ENCODE measurements at places on chromosomes 4 and X. TPM values are rescaled to one million over a fixed set of nuclear protein-coding genes. Genes with fewer than 3 reads are reported as not detected.

- DNase-seq, result peak; percentile 75
Observed at GRCh38 chr4:153142700-153143438, 61.4 kb upstream of the TRIM2 start.

- no peak for DNase-seq
Observed at GRCh38 chrX:22323541-22323940, 50.8 kb downstream of the CBLL2 start.

- DNase-seq, result no peak
Observed at GRCh38 chr4:23171976-23172375, 479.2 kb downstream of the GBA3 start.

DNA sequence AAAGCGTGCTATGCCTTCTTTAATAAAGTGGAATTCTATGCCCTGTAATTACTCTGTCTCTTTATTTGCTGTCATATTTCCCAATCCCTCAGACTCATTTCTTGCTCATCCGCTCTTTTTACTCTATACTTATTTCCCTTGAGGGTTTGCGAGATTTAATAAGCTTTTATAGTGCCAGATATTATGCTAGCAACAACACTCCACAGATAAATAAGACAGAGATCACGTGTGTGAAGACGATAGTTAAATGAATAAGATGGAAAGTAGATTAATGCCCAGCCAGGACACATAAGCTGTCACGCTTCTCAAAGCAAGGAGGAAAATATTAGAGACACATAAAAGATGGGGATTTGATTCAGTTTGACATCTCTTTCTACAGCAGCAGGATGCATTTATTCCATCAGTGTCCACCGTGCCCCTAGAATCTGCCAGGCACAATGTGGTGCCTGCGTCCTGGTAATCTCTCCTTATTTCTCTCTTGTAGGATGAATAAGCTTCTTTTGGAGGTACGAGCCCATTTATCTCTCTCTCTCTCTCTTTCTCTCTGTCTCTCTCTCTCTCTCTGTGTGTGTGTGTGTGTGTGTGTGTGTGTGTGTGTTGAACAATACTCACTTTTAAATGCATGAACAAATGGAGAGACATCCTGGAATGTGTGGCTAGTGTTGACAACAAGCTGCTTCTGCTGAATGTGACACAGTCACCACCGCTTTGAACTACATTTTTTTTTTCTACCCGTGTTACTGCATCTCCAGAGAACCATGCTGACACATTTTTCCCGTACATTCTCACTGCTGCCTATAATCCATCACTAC lies 48.2 kb downstream of the TMEM156 start:
- DNase-seq, result no peak

DNA sequence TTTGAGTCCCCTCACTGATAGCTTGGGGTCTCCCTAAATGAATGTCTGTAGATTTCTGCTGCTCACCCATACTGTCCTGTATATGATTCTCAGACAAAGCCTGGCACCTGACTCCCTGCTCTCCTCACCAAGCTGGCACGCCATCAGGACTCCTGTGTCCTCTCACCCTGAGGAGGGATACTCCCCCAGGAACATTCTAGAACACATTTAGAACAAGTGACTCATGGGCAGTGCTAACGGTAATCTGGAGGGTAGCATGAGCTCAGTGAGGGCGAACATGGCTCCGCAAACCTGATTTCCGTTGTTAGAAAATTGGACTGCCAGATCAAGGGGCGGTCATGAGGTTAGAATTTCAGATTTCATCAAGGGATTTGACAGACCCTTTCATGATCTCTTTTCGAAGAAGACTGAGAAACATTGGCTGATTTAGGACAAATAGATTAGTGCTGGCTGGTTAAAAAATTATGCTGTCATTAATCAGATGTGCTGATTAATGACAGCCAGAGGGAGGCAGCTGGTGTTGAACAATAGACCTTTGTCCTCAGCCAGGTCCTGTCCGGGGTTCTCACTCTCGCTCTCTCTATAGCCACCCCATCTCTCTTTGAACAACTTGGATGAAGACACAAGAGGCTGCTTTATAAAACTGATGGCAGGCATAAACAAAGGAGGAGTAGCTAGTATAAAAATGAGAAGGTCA lies 244.3 kb downstream of the PTTG2 start:
- no peak for DNase-seq

GRCh38 chrX:50202539-50202938 lies 1.7 kb upstream of the AKAP4 start:
- no peak for DNase-seq

GRCh38 chrX:45513042-45513441 lies 312.4 kb upstream of the DIPK2B start:
- no peak for DNase-seq

DNA sequence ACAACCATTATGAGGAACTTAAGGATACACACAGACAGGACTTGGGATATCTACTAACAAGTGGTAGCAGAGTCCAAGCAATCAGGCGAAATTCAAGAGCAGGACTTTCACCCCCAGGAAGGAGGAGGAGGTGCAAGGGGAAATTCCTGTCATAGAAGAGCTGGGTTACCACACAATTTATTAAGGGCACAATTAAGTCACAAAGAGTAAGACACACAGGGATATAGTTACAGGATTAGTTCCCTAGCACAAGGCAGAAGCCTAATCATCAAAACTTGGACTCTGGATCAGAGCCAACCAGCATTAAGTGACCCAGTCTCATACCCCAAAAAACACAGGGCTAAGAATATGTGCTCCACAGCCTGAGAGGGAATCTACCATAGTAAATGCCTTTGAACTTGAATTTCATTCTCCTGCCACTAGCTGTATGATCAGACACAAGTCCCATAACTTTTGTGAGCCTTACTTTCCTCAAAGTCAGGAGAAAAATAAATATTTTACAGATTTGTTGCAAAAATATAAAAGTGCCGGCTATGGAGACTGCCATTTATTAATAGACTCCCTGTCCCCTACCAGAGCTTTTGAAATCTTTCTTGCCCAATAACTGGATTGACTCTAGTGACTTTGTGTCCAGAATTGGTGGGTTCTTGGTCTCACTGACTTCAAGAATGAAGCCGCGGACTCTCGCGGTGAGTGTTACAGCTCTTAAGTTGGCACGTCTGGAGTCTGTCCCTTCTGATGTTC lies 87.0 kb downstream of the SYNPO2 start:
- no peak for DNase-seq

GRCh38 chrX:51494409-51494808 lies 2.0 kb downstream of the NUDT11 start:
- no peak for DNase-seq

GRCh38 chr4:106266201-106266600 lies 49.8 kb downstream of the TBCK start:
- DNase-seq, result no peak

DNA sequence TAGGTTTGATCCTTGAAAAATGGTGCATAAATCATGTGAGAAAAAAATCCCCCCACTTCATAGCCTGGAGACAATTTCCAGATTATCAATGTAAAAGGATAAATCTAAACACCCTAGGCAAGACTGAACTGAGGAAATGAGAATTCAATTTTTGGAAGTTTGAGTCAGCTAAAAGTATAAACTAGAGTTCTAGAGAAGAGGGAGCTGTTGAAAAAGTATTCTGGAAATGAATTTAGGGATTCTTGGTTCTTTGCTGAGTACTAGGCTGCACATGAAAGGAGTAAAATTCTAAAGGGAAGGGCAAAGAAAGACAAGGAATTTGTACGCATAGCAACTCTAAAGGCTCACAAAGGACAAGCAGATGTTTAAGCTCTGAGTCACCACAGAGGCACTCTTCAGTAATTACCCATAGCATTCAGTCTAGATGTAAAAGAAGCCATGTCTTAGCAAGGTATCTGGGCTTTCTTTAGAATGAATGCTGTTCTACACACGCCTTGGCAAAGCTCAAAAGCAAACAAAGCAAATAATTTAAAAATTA lies 896.5 kb downstream of the PDHA2 start:
- DNase-seq, result peak; percentile 2

DNA sequence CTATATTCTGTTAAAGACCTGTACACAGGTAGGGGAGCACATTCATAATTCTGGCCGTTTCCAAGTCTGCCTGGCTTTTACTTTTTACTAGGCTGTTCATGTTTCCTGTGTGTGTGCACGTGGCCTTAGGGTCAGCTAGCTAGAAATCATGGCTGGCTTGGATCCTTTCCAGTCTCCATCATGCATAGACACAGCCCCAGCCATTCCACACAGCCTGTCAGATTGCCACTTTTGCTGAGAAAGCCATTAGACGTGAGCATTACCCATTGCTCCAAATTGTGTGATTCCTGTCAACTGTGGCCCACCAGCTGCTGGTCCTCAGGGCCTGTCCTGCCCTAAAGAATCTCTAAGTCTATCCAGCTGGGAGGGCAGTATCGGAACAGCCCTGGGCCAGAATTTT lies 11.4 kb upstream of the SORCS2 start:
- DNase-seq, result no peak

- no peak for DNase-seq
Observed at GRCh38 chr4:78689700-78690323, 86.3 kb upstream of the BMP2K start.

DNA sequence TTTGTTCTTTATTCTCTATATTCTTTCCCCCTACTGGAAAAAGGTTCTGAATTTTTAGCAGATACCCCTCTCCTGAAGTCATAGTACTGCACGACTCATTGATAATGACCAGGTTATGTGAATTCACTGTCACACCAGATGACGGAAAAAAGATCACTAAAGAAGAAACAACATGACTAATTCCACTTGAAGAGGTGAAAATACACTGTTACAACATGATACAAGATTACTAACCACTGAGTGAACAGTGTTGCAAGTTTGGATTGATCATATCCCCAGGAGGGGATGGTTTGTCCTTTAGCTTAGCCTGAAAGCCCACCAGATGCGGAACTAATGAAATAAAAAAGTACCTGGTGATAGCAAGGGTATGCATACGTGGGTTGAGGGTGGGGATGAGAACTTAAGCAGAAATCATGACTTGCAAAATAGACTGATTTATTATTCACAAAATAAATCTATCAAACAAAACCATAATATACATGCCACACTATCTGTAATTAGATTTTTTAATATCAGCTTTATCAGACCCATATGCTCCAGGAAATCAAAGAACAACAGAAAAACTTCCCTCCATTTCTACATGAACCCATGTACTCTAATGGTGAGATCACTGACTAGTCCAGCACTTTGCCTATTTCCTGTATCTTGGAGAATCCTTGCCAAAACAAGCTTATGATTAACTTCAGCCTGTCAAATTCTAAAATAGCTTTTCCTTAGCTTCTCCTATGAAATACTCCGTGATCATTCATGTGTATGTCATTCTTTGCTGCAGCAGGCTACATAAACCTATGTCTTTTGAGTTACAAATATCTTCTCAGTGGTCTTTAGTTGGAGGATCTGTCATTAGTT lies 257.4 kb upstream of the AGA start:
- DNase-seq, result no peak

DNA sequence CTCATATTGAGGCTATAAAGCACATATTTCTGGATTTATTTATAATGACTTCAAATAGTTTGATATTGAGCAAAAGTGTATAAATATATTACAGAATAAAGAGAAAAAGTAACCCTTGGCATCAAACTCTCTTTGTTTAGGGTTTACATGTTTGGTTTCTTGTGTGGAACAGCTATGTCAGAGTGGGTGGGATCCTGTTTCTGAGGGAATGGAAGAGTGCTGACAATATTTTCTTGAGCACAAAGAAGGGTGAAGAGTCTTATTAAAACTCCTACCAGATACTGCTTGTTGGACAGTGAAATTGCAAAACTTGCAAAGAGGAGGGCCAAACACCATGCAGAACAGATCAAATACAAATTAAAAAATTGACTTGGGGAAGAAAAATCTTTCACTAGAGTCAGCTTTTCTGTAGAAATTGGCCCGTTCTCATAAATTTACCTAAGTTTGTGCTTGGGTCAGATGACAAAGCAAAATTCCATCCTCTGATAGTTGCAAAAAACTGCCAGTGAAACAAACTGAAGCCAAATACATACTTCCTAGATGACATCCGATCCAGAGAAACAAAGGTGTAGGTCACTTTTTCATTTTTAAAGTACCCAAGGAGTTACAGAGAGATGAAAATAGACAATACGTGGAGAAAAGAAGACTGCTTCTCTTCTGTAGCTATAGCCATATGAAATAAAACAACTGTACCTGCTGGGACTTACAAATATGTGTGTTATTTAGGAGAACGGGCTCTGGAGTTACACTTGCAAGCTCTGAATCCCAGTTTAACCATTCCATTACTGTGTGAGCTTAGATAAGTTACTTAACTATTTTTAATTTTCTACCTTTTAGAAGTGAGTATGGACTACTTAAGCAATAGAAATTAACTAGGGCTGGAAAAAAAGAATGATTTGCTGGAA lies 133.3 kb downstream of the MAML3 start:
- no peak for DNase-seq

GRCh38 chrX:110951472-110952269 lies 144.3 kb upstream of the PAK3 start:
- DNase-seq, result no peak

DNA sequence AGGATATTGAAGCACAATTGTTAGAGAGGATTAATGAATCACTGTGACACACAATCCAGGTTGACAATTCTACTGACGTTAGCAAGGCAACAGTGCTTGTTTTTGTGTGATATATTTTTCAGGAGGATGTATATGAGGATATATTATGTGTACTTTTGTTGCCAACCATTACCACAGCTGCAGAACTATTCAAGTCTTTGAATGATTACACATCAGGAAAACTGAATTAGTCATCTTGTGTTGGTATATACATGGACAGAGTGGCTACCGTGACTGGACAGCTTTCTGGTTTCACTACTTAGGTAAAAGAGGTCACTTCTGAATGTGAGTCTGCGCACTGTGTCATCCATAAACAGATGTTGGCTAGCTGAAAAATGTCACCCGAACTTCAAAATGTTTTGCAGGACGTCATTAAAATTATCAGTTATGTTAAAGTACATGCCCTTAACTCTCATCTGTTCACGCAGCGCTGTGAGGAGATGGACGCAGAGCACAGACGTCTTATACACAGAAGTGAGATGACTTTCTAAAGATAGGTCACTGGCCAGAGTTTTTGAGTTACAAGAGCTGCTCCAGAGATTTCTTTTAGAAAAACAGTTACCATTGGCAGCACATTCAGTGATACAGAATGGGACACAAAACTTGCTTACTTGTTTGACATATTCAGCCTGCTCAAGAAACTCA lies 69.0 kb downstream of the MRPL1 start:
- DNase-seq, result no peak

GRCh38 chr4:129474698-129475097 lies 378.7 kb downstream of the C4orf33 start:
- no peak for DNase-seq

The IL13RA2 gene
- not detected for total RNA-seq

The PAGE1 gene
- total RNA-seq, result not detected

The COMMD8 gene
- 13.5 TPM for total RNA-seq

The IL13RA1 gene
- total RNA-seq, result 67.8 TPM

The IGFBP7 gene
- 20.6 TPM for total RNA-seq

The EVC gene
- not detected for total RNA-seq

The CT45A2 gene
- not detected for total RNA-seq

The LEF1 gene
- total RNA-seq, result 0.42 TPM

The HPGD gene
- total RNA-seq, result 4.5 TPM

The MAGEA4 gene
- total RNA-seq, result not detected

The MAOA gene
- 3.3 TPM for total RNA-seq

The FAM9C gene
- not detected for total RNA-seq

Measured in Calu3 (cell line).